ENCODE measurements at places on chromosomes 11 and 22.

- DNase-seq = no peak
Observed at GRCh38 chr22:40423882-40424640, 53.7 kb downstream of the SGSM3 start.

- no peak for DNase-seq
Observed at GRCh38 chr11:86726118-86726753, 53.8 kb upstream of the ME3 start.

DNA sequence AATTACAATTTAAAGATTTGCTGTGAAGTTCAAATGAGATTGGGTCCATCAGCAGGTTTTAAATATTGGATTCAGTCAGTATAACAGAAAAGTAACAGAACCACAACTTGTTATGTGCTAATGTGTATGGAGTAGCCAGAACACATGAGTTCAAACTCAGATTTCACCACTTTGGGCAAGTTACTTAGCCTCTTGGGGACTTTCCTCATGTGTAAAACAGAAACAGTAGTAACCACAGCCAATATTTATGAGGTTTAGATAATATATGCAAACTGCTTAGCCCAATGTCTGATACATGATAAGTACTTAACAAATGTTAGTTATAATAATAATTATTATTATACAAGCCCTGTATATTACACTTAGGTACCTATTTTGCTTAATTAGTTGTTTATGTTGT lies 21.8 kb upstream of the SLC5A12 start:
- DNase-seq = no peak

DNA sequence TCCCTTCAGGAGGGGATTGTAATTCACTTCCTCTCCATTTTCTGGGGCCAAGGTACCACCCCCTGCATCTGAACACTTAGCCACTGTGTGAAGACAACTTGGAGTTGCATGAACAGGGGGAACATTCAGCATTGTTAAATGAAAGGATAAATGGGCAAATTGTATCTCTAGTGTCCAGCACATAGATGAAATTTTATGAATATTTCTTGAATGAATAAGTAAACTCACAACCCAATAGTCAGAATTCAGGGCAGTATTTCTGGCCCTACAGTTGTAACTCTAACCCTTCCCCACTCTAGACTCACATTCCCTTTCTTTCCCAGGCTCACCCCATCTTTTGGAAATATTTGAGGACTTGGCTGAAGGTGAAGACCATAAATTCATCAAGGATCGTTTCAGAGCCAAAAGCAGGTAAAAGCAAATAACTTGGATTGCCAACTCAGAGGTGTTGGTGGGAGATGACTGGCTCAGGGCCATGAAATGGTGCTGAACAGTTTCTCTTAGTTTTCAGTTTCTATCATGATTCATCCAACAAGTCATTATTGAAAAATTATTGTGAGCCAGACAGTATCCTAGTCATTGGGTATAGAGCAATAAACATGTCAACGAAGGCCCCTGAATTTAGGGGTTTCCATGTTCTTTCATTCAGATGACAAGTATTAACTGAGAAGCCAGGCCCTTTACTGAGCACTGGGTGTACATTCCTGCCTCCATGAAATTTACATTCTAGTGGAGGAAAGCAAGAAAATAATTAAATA lies 33.3 kb upstream of the ZC3H12C start:
- no peak for DNase-seq

DNA sequence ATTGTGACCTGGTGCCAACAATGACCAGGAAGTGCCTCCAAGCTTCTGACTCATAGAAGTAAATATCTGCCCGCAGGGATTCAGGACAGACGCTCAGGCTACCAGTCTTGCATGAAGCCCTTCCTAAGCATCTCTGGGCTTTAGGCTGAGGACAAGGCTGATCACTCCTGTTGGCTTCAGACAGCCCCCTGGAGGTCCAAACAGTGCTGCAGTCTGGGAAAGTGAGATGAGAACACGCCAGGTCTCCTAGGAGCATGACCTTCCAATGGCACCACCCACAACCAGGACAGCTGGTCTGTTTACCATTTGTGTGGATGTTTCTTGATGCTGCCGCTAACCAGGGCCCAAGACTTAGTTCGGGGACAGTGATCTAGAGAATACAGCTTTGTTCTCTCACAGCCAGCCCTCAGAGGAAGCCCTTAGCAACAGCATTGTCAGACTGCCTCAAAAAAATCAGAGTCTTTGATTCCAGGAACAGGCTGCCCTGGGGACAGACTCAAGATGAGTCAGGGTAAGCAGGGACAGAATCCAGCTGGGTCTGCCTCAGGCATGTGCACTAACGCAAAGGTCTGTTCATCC lies 111.2 kb downstream of the ZNF280B start:
- DNase-seq = no peak

DNA sequence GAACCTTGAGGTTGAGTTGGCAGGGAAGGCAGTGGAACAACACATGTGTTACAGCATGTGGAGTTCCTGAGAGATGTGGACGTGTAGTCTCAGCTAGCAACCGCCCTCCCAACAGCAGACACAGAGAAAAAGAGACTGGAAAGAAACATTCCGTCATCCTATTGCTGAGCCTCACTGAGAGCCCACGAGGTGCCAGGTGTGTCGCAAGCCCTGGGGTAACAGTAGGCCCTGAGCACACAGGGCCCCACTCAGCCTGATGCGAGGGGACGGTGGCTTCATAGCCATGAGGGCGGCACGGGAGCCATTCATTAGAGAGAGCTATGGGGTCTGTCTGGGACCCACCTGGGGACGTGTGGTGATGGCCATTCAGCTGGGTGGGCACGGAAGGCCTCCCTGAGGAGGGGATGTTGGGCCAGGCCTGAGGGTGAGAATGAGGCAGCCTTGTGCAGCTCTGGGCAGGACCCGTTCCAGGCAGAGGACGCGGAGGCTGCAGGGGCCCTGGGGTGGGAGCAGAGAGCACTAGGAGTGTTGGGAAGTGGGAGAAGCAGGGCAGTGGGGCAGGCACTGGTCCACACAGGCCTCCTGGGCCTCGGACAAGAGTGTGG lies 26.2 kb downstream of the MPPED1 start:
- no peak for DNase-seq

DNA sequence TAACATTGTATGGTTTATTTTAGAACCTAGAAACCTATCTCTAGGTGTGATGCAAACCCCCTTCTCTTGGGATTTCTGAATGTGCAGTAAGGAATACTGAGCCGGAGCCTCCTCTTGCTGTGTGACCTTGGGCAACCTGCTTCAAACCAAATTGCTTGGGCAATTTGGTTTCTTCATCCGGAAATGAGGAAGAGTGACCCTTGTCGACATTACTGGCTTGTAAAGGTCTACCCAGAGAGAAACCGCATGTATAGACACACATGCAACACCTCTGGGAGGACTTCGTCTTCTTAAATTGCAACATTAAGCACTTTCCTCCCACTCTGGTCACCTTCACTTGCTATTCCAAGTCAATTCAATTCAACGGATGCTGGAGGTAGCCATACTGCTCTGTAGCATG lies 19.6 kb upstream of the TP53I11 start:
- no peak for DNase-seq

GRCh38 chr11:24478718-24479117 lies 18.1 kb upstream of the LUZP2 start:
- DNase-seq = no peak

GRCh38 chr11:17505146-17505545 lies 28.5 kb upstream of the ABCC8 start:
- DNase-seq = no peak

DNA sequence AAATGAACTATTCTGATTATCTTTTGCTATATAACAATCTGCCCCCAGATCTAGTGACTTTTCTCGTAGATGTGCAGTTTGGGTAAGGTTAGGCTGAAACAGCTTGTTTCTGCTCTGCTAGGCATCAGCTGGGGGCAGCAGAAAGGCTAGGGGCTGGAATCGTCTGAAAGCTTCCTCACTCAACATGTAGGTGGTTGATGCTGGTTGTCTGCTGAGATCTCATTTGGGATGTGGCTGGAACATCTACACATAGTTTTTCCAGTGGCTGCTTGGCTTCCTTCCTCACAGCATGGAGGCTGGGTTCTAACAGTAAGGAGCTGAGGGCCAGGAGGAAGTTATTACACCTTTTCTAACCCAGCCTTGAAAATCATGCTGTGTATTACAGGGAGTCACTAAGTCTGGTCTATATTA lies 30.2 kb downstream of the USP47 start:
- DNase-seq = no peak

DNA sequence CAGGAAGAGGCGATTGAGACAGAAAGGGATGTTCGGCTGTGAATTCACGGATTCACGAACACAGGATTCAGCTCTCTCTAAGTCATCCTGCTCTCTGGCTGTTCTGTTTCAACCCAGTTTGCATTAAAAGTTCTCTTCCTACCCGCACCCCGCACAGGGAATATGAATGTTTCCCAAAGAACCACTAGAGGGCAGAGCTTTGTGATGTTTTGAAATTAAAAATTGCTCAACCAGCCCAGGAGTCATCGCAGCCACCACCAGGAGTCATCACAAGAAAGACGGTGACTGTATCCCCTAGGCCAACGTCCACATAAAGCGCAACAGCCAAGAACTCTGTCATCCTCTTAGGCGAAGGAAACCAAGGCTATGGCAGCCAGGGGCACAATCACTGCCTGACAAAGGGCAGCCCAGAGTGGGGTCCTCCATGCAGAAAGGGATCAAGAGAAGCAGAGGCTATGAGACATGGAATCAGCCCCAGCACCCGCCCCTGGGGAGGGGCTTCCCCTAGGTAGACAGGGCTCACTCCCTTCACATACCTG lies 122.4 kb downstream of the WT1 start:
- DNase-seq = peak; percentile 40

DNA sequence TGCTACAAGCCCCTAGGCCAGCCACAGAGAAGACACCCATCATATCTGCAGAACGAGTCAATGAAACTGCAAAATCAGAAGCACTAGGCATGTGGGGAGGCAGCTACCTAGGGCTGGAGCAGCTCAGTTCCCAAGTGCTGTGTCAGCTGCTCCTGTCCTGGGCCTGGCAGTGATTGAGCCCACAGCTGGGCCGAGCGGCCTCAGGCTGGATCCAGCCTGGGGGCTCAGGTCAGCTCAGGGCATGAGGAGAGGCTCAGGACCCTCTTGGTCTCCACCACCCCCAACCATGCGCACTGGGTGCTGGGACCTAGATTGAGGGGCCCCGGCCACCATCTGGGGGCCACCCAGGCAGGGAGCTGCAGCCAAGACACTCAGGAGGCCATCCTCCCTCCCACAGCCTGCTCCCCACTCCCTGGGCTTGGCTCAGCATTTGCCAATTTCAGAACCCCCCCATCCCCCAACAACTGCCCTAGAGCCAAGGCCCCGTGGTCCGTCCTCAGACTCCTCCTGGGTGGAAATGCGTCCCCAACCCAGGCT lies 2.4 kb upstream of the TNNT3 start:
- DNase-seq = peak; percentile 54

GRCh38 chr22:28904211-28904896 lies 21.0 kb downstream of the ZNRF3 start:
- DNase-seq = no peak

DNA sequence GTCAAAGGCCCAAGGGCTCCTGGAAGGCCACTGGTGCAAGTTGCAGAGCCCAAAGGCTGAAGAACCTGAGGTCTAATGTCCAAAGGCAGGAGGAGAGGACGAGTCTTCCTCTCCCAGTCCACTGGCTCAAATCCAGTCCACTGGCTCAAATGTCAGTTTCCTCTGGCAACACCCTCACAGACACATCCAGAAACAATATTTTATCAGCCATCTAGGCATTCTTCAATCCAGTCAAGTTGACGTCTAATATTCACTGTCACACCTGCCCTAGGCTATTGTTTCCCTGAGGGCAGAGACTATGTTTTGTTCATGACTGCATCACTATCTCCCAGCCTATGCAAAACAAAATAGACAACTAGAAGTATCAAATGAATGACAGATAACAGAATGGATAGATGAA lies 148.1 kb downstream of the SPON1 start:
- no peak for DNase-seq

GRCh38 chr11:77230878-77231605 lies 70.4 kb downstream of the GDPD4 start:
- no peak for DNase-seq

DNA sequence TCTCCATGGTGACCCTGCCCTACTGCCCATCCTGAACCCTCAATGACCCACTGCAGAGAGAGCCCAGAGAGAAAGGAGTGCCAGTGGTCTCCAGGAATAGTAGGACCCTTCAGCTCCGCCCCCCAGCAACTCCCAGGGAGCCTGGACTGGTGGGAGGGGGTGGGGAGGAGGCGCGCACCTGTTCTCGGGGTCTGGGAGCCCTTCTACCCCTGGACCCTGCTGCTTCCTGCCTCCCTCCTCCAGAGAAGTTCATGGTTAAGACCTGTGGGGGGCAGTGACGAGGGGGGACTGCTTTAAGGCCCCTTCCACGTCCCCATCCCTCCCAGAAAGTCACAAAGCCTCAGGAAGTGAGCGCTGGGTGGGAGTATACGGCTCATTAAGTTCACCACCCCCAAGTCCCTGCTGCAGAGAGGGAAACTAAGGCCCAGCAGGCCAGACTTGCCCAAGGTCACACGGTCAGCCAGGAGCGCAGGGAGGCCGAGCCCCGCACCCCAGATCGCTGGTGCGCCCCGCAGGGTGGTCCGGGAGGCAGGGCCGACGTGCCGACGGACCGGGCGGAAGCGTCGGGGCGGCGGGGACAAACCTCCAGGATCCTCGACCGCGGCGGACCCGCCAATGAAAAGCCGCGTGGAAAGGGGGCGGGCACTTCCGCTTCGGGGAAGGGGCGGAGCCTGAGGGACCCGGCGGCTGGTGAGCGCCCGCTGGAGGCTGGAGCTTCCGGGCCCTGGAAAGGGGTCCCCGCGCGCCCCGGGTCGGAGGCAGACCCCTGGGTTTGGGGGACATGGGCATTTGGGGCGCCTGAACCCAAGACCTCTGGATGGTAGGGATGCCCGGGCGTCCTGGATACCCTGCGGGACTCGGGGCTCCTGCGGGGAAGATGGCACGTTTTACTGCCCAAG lies at the start of the genes NUDT22 and TRPT1:
Gene NUDT22, plus strand, starts transcription at position 667 of the 899 bp plus-strand sequence. CDS start 379 bp downstream, outside the sequence.
Gene TRPT1, minus strand, starts transcription at position 579 of the 899 bp plus-strand sequence. Its CDS starts 326 bp downstream, at position 253.
- peak; percentile 95 for DNase-seq

- no peak for DNase-seq
Observed at GRCh38 chr11:12668166-12668565, 6.1 kb upstream of the TEAD1 start.

DNA sequence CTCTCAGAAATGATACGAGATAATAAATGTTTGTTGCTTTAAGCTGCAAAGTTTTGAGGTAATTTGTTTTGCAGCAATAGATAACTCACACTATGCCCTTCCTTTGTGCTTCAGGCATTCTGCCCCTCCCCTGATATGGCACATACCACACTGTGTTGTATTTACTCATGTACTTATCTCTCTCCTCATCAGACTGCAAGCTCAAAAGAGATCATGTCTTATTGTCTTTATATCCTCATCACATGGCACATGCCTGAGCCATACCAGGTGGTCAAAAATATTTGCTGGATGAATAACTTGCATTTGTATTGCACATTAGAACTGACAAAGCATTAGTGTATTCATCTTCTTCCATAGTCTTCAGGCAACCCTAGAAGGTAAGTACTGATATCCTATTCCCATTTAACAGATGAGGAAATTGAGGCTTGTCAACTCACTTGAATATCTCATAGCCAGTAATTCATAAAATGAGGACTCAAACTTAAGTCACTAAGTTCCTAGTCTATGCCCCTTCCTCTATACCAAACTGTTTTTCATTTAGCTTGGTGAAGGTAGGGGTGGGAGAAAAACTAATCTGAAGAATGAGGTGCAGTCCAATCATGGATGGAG lies 83.9 kb upstream of the EED start:
- DNase-seq = no peak

- no peak for DNase-seq
Observed at GRCh38 chr11:86416494-86416893, 41.8 kb downstream of the CCDC81 start.

Data from GM13977 (cell line).